ENCODE measurements at places on chromosomes 13 and 19.

GRCh38 chr13:93948162-93948922 lies 531.1 kb downstream of the DCT start:
- DNase-seq: no peak

DNA sequence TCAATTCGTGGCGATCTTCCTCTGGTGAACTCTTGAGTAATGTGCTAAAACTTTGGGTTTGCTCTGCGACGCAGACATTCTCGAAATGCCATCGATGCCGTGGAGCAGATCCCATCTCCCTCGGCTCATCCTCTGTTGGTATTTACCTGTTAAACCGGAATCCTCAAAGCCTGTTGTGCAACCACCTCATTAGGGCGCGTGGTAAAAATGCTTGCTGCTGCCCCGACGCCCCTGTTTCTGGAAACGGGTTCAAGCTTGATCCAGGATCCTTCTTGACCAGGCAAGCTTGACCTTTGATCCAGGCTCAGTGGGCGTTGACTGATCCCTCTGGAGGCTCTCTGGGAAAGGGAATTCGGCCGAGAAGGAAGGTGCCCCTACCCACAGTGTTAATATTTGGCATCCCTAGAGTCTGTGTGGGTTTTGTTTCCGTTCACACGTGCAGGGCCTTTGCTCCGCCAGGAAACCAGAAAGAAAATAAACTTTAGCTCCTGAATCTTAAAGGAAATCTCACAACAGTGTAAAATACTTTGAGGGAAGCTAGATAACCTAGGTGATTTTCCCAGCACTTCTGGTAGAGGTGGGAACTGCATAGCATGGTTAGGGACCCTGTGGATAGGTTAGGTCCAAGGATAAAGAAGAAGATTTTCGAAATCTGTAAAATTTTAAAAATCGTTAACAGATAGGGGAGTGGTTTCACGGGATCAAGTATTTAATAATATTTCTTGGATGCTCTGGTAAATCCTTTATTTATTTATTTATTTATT lies 1.1 kb downstream of the LSM14A start:
- no peak for DNase-seq

DNA sequence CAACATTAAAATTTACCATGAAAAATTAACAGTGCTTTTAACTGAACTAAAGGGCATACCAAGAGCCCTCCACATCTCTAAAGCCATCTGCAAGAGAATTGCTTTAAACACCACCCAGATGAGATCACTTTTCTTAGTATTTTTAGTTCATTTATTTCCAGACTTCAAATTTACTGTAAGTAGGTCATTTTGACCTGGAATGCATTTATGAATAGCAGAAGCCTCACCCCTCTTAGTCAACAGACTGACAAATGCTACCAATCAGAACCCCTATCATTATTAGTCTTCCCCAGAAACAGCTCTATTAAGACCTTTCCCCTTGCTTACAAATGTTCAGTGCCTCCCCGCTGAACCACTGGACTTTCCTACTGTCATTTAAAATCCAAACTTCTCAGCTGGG lies 27.3 kb downstream of the RUBCNL start:
- no peak for DNase-seq

DNA sequence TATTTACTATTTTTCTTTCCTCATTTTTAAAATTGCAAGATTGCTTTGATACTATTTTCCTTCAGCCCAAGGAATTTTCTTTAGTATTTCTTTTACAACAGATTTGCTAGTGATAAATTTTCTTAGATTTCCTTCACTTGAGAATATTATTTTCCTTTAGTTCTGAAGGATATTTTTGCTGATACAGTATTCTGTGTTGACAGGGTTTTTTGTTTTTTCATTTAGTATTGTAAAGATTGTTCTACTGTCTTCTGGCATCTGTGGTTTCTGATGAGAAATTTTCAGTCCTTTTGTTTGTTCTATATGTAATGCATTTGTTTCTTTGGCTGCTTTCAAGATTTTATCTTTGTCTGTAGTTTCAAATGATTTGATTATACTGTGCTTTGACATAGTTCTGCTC lies 20.7 kb downstream of the RAP2A start:
- no peak for DNase-seq

Measured in BE2C (cell line).